ENCODE measurements at places on chromosomes 2 and 18.

- no peak for DNase-seq
Observed at GRCh38 chr2:240886678-240887609, 9.0 kb downstream of the MAB21L4 start.

DNA sequence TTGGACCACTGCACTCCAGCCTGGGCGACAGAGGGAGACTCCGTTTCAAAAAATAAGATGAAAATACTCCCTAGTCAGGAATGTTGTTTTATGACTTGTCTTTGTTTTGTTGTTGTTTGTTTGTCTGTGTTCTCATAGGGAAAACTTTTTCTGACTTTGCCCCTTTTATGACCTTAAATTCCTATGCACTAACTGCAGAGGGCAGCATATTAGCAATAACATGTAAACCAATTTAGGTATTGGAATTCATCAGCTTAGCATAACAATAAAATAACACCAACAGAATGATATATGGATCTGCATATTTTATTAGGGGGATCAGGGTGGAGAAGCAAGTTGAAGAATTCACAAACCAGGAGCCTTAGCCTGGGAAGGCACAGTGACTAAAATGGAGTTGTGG lies 631.5 kb downstream of the SUCLG1 start:
- DNase-seq = no peak

- DNase-seq = no peak
Observed at GRCh38 chr2:83901317-83901716, 557.8 kb downstream of the SUCLG1 start.

DNA sequence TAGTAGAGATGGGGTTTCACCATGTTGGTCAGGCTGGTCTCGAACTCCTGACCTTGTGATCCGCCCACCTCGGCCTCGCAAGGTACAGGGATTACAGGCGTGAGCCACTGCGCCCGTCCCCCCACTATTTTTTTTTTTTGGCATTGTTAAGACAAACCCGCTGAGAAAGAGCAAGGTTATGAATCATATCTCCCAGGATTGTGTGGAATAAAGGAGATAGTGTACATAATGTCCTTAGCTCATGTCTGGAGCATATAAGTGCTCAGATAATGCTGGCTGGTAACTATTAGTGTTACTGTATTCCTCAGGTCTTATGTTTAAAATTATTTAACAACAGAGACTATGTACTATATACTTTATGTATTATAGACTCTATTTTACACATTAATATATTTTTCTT lies 36.0 kb downstream of the TTC27 start:
- DNase-seq = no peak

DNA sequence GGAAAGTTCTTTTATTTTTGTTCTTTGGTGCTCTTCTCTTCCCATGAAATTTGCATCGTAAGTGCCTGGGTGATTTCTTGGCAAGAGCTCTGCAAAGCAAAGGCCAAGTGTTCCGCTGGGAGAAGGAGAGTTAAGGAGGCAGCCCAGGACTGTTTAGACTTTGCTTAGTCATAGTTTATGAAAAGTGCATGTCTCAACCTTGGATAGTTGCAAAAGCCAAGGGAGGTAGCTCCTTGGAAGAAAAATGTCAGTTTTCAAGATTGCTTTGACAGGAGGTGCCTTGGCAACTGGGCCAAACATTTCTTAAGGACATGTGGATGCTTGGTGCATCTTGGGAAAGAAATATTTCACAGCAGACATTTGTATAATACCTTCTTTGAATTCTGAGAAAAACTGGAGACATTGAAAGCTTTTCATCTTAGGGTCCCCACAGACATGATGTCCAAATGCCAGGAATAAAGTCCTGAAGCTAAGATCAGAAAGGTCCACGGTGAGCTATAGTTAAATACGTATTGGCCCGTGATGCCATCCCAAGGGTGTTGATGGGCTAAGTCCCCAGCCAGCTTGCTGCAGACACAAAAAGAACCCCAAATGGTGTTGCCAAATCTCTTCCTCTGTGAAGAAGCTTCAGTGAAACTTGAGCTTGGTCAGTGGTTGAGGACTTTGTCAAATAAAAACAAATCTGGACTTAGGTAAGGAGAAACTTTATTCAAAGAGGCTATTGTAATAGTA lies 96.3 kb upstream of the THUMPD2 start:
- DNase-seq = no peak

- no peak for DNase-seq
Observed at GRCh38 chr18:32478807-32479206, 8.1 kb upstream of the GAREM1 start.

DNA sequence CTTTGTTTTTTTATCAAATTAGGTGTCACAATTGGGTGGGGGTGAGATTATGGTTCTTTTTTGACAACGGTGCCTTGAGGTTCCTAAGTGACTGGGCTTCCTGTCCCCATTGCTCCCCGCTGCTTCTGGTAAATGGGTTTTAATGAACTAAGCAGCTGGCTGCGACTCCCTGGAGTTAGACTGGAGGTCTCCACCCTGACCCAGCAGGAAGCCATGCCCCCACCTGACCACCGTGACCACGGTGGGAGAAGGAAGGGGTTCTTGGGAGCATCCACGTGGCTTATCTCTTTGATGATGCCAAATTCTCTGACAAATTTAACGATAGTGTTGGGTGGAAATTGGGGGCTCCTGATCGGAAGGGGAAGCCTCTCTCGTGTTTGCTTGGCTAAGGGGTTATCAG lies 12.2 kb downstream of the CNDP2 start:
- no peak for DNase-seq

GRCh38 chr2:224038049-224038829 lies 847 bp downstream of the SERPINE2 start:
- no peak for DNase-seq

GRCh38 chr2:164969909-164970690 lies 14.8 kb upstream of the SLC38A11 start:
- no peak for DNase-seq

GRCh38 chr2:221343524-221343923 lies 228.6 kb downstream of the EPHA4 start:
- DNase-seq = no peak

DNA sequence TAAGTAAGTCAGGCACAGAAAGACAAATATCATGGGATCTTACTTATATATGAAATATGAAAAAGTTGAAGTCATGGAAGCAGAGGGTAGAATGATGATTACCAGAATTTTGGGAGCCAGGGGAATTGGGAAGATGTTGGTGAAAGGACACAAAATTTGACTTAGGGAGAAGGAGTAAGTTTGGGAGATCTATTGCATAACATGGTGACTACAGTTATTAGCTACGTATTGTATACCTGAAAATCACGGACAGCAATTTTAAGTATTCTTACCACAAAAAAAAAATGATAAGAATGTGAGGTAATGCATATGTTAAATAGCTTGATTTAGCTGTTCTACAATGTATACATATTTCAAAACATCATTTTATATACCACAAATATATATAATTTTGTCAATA lies 94.2 kb upstream of the COL5A2 start:
- no peak for DNase-seq

DNA sequence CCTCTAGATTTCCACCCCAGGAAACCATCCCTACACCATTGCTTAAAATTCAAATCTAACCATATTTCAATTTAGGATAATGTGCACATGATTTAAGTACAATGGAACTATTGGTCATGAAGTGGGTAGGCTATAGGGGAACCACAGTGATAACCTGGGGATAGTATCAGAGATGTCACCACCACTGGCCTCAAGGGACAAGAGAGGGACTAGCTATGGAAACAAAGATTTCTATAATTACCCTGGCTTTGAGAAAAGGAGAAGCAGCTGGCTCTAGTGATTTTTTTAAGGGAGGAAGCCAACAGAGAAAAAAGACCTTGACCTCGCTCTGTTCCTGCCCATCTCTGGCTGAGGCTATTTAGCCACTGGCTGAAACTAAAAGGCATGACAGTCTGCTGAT lies 132.0 kb downstream of the MEP1B start:
- DNase-seq = no peak

GRCh38 chr2:192155511-192156118 lies 39.1 kb downstream of the TMEFF2 start:
- no peak for DNase-seq

GRCh38 chr2:67219651-67220050 lies 177.5 kb upstream of the ETAA1 start:
- DNase-seq = no peak

DNA sequence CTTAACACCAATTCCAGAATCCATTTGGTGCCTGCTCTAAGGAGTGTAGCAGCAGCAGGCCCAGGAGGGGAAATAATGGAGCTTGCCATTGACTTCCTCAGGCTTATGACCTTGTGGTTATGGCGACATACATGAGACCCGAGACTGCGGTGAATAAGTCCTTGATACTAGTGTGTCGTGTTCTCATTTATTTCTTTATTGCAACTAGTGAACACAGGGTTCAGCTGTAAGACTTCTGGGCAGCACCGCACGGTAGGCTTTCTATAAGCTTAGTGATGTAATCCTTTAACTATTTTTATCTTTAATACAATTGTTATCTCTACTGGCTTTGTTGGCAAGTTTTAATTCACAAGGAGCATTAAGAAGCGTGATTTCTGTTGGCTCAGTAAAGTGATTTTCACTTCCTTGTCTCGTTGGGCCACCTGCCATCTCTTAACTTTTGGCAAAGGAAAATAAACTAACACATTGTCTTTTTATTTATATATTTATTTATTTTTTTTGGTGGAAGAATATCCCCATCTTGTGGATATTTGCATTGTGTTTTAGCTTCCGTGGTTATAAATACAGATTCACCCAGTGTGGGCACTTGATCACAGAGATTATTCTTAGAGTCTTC lies 139.8 kb downstream of the LTBP1 start:
- DNase-seq = no peak

DNA sequence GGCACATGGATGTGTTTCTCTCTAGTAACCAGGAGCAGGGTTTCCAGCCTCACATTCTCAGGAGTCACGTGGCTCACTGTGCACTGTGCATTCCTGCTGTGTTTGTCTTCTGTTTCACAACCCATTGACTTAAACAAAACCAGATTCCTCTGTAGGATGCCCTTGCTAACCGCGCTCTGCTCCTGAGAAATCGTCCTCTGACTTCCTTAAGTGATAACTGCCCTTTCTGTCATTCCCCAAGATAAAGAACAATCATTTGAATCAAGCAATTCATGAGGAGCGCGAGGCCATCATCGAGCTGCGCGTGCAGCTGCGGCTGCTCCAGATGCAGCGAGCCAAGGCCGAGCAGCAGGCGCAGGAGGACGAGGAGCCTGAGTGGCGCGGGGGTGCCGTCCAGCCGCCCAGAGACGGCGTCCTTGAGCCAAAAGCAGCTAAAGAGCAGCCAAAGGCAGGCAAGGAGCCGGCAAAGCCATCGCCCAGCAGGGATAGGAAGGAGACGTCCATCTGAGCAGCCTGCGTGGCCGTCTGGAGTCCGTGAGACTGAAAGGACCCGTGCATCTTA lies 60.2 kb downstream of the RALBP1 start:
- DNase-seq = no peak

GRCh38 chr2:173059292-173059691 lies 16.4 kb upstream of the MAP3K20 start:
- no peak for DNase-seq

DNA sequence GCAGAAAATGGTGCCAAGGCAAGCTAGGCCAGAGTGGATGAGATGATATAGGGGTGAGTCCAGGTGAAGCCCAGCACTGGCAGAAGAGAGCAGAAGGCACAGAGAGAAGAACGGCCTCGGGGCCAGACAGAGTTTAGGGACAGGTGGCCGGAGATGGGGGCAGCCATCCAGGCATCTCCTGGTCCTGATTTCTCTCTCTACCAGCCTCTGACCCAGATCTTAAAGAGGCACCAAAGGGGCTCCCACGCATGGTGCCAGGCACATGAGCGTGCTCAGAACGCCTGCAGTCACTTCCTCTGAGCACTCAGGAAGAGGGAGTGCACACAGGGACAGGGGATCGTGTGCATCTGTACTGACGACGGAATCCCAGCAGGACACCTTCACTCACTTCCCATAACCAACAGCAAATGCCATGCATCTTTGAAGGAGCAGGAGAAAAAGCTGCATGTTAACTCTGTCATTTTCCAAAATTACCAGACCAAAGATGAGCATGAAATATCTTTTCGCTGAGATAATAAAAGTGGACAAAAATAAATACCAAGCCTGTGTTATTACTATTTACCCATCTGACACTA lies 427.8 kb upstream of the MYT1L start:
- no peak for DNase-seq

- no peak for DNase-seq
Observed at GRCh38 chr18:79402977-79403722, 7.4 kb downstream of the NFATC1 start.

DNA sequence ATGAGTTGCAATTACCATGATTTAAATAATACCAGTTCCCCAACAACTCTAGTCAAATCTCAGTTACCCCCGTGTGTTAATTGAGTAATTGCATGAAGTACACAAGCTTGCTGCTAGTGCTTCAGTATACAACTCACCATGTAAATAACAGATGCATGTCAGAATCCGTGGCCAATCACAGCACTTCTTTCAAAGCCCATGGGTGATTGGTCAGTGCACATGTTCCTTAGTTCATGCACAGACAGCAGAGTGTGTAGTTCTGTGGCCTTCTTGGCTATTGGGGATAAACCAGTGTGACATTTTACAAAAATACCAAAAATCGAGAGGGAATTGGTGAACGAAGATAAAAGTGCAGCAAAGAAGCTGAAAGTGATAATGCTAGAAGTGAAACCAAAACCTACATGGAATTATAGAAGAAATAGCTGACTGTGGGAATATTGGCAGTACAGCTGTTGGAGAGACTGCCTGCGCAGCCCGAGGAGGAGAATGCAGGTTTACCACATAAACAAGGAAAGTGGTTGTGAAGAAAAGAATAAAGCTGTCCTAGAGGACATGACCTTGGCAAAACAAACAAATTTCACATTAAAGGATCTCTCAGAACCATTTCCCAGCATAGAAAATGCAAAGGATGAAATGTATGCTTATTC lies 59.4 kb downstream of the NEDD4L start:
- DNase-seq = no peak

GRCh38 chr2:240255811-240256703 lies 115.6 kb upstream of the OTOS start:
- DNase-seq = no peak

- DNase-seq = peak; percentile 51
Observed at GRCh38 chr2:23757686-23758433, 169.1 kb downstream of the ATAD2B start.

DNA sequence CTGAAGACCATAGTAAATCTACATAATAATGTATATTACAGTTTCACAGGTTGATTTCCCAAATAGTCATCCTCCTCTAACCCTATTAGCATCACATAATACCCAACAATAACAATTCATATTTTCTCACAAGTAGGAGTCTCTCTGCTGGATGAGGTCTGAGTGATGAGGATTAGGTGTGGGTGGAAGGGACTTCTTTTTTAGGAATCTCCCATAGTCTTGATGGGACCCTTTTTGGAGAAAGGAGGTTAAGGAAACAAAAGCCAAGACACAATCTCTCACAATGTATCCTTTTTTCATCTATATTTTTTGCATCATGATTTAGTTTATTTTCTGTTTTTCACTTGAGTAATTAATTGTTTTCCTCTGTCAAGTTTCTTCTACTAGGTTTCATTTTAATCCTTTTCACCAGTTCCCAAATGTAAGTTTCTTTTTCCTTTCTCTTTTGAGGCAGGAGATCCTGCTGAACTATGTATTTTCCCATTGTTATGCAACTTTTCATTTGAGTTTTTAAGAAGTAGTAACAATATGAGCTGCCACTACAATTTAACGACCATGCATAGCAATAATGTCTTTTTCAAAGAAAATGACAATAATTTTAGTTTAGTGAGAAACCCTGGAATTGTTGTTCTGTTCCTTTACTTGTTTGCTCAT lies 2.5 kb upstream of the IFIH1 start:
- no peak for DNase-seq

GRCh38 chr2:145268931-145269330 lies 749.0 kb upstream of the ZEB2 start:
- DNase-seq = no peak

- DNase-seq = no peak
Observed at GRCh38 chr2:317501-318424, 29.9 kb upstream of the ALKAL2 start.

- no peak for DNase-seq
Observed at GRCh38 chr2:165462443-165462842, 7.1 kb upstream of the CSRNP3 start.

All from HS-27A (cell line).